ENCODE measurements at places on chromosomes 5 and 9.

DNA sequence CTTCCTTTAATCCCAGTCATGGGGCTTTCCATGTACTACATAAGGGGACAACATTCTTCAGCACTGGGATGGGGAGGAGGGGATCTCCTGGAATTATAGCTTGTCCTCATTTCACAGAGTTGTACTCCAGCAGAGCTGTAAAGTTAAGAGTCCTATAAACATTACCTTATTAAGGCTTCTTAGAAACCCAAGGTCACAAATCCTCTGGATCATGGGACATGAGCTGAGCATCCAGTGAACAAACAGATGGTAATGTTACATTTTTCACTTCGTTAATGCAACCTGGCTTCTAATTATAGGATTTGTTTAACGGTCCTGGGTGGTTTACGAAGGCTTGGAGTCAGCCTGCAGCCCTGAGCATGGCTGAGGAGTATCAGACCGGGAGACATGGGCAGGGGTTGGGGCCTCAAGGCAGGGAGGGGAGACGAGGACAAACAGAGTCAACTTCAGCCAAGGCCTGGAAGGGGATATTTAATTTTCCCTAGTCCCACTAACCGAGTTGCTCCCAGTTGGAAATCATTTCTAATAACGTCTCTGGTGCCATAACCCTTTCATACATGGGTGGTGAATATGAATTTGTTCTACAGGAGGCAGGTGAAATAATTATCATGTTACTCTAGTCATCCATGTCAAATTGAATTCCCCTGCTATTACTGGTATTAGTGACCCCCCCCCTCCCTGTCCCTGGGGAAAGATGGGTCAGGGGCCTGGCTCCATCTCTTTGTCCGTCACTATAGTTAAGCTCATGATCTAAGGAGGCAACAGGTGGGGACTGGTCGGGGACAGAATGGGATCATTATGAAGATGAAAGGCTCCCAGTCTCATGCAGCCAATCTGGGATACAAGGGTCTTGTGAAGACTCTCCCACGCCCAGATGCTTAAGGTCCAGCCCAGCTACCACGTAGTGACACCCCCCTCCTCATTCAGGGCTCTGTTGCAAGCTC lies 10.7 kb upstream of the IL17B start:
- no peak for DNase-seq

DNA sequence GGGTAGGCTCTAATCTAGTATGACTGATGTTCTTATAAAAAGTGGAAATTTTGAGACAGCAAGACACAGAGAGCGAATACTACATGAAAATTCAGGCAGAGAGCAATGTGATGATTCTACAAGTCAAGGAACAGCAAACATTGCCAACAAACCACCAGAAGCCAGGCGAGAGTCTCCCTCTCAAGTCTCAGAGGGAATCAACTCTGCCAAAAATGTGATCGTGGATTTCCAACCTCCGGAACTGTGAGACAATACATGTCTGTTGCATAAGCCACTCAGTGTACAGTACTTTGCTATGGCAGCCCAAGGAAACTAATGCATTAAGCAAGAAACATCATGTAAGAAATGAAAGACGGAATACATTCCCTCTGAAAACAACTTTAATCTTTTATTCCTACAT lies 52.1 kb upstream of the CCNG1 start:
- DNase-seq: no peak

- no peak for DNase-seq
Measured at GRCh38 chr9:123821619-123822018, 108.3 kb downstream of the DENND1A start.

DNA sequence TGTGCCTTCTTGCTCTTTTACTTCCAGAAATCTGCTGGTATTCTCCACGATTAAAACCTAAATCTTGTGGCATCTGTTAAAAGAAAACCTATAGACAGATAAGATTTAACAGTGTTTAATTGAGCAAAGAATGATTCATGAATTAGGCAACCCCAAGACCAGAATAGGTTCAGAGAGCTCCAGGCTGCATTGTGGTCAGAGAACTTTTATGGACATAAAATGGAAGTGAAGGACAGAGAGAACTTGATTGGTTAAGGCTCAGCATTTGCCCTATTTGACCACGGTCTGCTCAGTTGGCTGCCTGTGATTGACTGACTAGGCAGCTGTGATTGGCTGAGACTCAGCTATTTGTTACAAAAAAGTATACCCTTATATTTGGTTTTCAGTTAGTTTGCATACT lies 10.4 kb upstream of the SLC36A2 start:
- DNase-seq: no peak

DNA sequence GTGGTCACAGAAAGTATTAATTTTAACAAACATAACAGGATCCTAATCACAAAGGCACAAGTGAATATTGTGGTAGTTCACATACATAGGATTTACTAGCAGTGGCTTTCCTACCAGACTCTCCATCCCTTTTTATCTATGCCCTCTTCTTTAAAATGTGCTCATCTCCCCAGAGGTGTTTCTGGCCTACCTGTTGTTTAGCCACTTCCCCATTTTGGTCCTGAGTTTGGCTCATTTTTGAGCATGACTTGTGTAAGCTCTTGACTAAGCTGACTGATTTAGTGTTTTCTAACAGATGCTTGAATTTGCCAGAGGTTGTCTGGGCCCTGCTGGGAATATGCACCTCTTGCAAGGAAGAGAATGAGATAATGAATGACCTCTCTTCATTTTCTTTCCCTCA lies 517.7 kb upstream of the CLINT1 start:
- peak; percentile 45 for DNase-seq
